ENCODE measurements at places on chromosomes 13 and 19. TPM values are rescaled to one million over a fixed set of nuclear protein-coding genes. Genes with fewer than 3 reads are reported as not detected.

DNA sequence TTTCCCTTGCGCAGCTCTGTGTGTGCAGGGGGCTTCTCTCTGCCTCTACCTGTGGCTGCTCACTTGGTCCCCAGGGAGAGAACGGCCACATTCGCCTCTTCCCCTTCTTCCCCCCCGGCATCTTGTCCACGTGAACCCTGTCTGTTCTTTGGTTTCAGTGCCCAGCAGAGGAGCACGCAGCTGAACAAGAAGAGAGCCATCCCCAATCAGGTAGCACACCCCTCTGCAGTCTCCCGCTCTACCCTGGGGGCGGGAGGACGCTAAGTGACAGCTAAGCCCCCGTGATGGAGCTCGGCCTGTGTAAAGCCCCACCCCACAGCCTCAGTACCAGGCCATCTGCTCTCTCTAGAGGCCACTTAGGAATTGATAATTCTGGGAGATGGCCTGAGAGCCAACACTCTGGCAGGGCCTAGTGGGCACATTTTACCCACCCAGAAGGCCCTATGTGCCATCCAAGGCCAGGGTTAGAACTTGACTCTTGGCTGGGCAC, 30.2 kb downstream of the TMED1 start:
- no peak for DNase-seq

- DNase-seq, result no peak
Measured at GRCh38 chr13:113506025-113506685, 15.6 kb upstream of the DCUN1D2 start.

DNA sequence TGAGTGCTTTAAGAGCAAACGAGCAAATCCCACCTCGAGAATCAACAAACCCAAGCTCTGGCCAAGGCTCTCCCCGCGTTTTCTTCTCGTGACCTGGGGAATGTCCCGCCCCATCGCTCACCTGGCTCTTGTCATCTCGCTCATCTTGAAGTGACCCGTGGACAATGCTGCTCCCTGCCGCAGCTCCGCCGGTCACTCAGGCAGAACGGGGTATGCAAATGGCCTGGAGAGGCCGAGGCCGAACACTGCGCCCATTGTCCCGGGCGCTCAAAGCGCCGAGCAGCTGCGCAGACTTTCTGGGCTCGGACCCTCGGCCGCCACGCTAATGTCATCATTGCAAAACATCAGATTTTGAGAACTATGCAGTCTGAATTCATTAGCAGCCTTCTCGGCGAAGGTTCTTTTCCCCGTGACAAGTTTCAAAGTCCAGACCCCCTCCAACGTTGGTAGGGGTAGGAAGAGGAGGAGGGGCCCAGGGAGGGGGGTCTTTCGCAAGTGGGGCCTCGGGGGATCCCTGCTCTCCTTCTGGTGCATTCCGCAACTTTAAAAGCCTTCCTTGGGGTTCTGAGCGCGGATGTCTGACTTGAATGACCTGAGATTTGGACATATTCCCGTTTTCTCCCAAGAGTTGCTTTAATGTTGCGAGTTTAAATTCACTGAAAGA, 39.7 kb downstream of the SOX1 start:
- DNase-seq, result no peak

DNA sequence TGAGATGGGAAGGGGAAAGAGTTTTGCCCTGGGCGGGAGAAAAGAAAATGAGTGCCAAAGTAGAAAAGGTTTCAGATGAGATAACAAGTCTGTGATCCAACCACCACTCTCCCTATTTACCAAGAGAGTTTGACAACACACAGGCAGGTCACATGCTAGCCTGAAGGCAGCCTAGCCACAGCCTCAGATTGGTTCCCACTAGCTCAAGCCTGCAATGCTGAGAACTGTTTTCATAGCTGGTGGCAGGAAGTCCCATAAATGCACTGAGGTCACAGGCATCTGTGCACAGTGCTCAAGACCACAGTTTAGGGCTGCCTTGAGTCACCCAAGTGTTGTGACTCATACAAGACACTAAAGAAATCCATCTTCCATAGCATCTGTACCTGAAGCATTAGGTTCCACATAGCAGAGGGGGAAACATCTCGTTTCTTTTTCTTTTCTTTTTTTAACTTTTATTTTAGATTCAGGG, 18.5 kb upstream of the POP4 start:
- DNase-seq, result no peak

DNA sequence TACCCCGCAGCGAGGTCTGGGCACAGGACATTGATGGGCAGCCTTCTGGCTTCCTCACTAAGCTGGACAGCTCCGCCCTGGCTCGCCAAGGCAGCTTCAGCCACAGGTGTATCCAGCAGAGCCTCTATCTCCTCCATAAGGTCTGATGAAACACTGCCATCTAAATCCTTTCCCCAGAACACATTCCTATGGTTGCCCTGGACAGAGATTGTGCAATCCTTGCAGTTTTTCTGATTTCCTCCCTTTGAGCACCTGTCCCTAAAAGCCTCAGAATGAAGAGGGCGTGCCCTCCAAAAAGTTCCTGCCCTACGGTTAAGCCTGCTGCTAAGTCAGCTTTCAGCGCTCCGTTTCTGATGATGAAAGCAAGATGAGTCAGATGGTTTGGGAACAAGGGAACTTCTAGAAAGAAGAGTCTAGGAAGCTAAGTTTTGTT, 21.0 kb downstream of the CLEC4M start:
- no peak for DNase-seq

Gene CALR3
- total RNA-seq, result not detected

Gene ZNF208
- 43.3 TPM for total RNA-seq

Gene CCL25
- not detected for total RNA-seq

Gene SLC27A1
- total RNA-seq, result 59.3 TPM

Gene NXNL1
- 0.33 TPM for total RNA-seq

Gene SYNGR4
- total RNA-seq, result not detected

Gene UPK1A
- total RNA-seq, result not detected

Gene RASGRP4
- total RNA-seq, result 1.5 TPM

All from left ventricle myocardium inferior (tissue), 1 donor.